Left kidney (tissue), 8 donors: ENCODE measurements at places on chromosomes 1 and 21. TPM values are rescaled to one million over a fixed set of nuclear protein-coding genes. Genes with fewer than 3 reads are reported as not detected.

The IVL gene
- 0.23 TPM for polyA plus RNA-seq

The GSTM5 gene
- polyA plus RNA-seq = 44.7 TPM

The CELA2B gene
- polyA plus RNA-seq = 0.43 TPM

The MCOLN3 gene
- 23.1 TPM for polyA plus RNA-seq

The PRDM16 gene
- 7.3 TPM for polyA plus RNA-seq

The OR6Y1 gene
- polyA plus RNA-seq = 0.15 TPM

The IGFN1 gene
- polyA plus RNA-seq = 0.91 TPM

The RAVER2 gene
- 35.0 TPM for polyA plus RNA-seq

The ROR1 gene
- polyA plus RNA-seq = 36.8 TPM

The UBASH3A gene
- polyA plus RNA-seq = not detected

The FBLIM1 gene
- 49.5 TPM for polyA plus RNA-seq

The CFAP141 gene
- polyA plus RNA-seq = not detected

The TLCD4 gene
- 8.1 TPM for polyA plus RNA-seq

The RIPPLY3 gene
- 3.1 TPM for polyA plus RNA-seq

The SPEN gene
- polyA plus RNA-seq = 68.7 TPM

The DLGAP3 gene
- polyA plus RNA-seq = 1.9 TPM

The KIF2C gene
- 38.8 TPM for polyA plus RNA-seq

The AIM2 gene
- polyA plus RNA-seq = 0.08 TPM

The LCE2C gene
- not detected for polyA plus RNA-seq

The LCE3E gene
- not detected for polyA plus RNA-seq

The CR1L gene
- 1.2 TPM for polyA plus RNA-seq

The RGS18 gene
- polyA plus RNA-seq = 1.8 TPM

The CLCA1 gene
- not detected for polyA plus RNA-seq

The GRHL3 gene
- polyA plus RNA-seq = 4.6 TPM

The KRTAP12-2 gene
- polyA plus RNA-seq = not detected

The CIART gene
- polyA plus RNA-seq = 9.3 TPM

The NFIA gene
- 16.7 TPM for polyA plus RNA-seq

The EPHA10 gene
- 0.23 TPM for polyA plus RNA-seq

The PLCH2 gene
- polyA plus RNA-seq = 0.80 TPM

The NMNAT2 gene
- polyA plus RNA-seq = 4.2 TPM

The KCNK1 gene
- polyA plus RNA-seq = 6.2 TPM

The PDC gene
- polyA plus RNA-seq = 0.35 TPM

The PMVK gene
- 34.9 TPM for polyA plus RNA-seq

The GDAP2 gene
- 19.6 TPM for polyA plus RNA-seq

The HRNR gene
- 1.0 TPM for polyA plus RNA-seq

The AXDND1 gene
- polyA plus RNA-seq = 28.8 TPM

The UTS2 gene
- polyA plus RNA-seq = not detected

The ADCY10 gene
- polyA plus RNA-seq = 0.83 TPM
